ENCODE measurements at places on chromosomes 7 and 10.

GRCh38 chr10:121187391-121187790 is 336.2 kb downstream of the WDR11 start:
- no peak for DNase-seq

GRCh38 chr10:77949167-77949566 is 22.6 kb upstream of the DLG5 start:
- DNase-seq = peak; percentile 10

DNA sequence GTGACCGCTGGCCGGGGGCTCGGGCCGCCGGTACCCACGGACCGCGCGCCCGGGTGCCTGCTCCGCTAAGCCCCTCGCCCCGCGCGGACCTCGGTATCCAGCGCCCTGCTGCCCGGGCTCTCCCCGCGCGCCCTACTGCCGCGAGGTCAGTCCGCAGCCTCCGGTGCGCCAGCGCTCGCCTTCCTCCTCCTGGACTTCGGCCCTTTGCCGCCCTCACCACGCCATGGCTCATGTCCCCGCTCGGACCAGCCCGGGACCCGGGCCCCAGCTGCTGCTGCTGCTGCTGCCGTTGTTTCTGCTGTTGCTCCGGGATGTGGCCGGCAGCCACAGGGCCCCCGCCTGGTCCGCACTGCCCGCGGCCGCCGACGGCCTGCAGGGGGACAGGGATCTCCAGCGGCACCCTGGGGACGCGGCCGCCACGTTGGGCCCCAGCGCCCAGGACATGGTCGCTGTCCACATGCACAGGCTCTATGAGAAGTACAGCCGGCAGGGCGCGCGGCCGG is 483 bp downstream of the GDF10 start:
- no peak for DNase-seq

GRCh38 chr7:140898786-140899536 is 25.8 kb downstream of the BRAF start:
- peak; percentile 25 for DNase-seq

- peak; percentile 11 for DNase-seq
These were observed 6.4 kb downstream of the HEPACAM2 start for GRCh38 chr7:93219868-93220267.

DNA sequence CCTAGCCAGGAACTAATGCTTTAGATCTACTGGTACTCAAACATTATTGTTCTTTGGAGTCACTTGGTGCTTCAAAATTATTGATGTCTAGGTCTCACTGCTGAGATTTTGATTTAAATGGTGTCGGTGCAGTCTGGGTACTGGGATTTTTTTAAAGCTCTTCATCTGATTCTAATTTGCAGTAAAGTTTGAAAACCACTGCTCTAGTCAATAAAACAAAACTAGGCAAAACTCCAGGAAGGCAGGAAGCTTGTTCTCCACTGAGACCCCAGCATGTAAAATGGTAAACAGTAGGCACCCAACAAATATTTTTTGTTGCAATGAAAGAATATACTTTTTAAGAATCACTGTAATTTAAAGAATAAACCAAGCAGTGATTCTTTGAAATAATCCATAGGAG is 49.7 kb downstream of the ADD3 start:
- DNase-seq = no peak

DNA sequence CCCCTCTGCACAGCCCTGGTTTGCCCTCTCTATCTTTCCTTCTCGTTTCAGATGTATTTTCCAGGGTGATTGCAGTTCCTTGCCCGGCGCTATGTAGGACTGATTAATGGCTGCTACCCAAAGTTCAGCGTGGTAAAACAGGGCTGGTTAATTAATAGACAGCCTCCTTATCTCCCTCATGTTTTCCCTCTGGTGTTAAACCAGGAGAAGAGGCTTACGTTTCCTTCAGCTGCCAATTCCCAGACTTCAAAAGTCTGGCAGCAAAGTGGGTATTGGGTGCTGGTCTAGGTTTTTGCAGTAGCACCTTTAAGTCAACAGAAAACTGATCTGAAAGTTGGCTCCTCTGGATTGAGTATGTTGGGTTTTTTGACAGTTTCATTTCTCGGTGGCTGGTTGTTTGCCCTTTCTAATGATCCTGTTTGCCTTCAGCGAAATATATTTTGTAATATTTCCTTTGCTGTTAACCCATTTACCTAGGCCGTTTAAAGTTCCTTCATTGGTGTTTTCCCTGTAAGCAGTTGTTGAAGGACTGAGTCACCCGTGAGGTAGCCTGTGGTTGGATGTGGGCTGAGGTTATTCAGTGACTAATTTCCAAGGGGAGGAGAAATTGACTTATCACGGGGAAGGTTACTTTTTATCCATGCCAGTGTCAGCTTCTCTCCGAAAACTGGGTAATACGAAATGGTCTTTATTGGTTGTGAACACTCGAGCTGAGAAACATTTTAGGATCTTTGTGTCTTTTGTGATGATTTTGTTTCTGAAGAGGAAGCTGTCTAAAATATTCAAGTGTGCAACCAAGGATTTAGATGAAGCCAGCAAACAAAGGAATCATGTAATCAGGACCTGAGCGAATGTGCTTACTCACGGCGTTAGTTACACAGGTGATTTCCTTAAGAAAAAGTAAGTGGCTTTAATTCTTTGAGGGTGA is 257.2 kb downstream of the KIAA1217 start:
- no peak for DNase-seq

- DNase-seq = no peak
These were observed 24.7 kb downstream of the GET4 start for GRCh38 chr7:901041-901387.

DNA sequence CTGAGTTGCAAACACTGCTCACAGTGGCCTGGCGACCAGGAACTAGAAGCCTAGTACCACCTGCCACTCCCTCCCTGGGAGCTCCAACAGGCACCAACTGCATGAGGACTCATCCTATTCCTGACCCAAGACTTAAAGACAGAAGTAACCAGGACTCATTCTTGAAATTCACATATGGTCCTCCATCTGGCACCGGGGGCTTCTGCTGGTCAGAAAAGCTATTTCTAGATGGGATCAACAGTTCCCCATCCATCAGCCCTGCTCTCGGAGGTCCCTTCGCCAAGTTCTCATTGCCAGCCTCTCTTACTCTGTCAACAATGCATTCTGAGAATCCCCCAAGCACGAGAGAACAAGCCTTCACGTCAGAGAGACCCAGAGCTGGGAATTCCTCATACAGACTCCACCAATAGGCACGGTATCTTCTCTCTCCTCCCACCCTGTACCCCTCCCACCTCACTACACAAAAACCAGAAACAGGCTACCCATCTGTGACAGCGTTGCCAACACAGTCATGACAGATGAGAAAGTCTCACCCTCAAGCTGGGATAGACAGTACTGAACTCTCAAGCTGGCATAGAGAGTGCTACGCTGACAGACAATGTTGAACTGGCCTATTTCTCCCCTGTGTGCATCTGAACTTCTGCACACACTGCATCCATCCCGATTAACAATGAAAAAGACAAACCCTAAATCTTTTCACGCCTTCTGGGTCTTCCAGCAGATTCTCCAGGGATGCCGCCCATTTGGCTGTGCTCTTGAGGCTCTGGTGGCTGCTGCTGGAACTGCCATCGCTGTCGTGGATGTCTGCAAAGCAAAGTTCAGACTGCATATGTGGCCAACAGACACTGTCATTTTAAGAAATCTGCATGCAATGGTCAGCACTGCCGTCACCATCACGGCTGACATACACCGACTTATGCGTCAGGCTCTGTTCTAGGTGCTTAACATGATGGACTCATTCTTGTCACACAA is 15.6 kb downstream of the RGS10 start:
- DNase-seq = peak; percentile 23

DNA sequence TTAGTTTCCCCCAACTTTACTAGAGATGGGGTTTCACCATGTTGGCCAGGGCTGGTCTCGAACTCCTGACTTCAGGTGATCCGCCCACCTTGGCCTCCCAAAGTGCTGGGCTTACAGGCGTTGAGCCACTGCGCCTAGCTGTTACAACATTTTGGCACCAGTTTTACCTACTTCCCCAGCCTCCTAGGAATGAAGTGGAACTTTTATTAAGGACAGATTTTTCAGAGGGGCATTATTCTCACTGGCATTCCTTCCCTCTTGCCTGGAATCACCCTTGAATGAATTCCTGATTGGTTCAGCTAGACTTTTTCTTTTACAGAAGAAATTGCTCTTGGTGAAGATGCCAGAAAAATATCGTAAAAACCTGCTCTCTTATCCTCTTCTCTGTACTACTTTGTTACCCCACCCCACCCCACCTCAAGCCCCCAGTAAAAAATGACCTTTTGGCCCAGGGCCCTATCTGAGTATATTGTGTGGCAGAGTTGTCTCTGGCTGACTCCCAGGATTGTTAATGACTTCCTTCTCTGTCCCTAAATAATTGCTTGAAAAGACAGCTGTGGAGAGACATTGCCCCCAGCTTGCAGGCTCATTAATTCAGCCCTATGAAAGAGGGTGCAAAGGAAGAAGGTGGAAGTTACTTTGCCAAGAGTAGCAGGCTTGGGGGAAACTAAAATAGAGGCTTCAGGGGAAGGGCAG is 189.6 kb downstream of the AUTS2 start:
- DNase-seq = peak; percentile 90

DNA sequence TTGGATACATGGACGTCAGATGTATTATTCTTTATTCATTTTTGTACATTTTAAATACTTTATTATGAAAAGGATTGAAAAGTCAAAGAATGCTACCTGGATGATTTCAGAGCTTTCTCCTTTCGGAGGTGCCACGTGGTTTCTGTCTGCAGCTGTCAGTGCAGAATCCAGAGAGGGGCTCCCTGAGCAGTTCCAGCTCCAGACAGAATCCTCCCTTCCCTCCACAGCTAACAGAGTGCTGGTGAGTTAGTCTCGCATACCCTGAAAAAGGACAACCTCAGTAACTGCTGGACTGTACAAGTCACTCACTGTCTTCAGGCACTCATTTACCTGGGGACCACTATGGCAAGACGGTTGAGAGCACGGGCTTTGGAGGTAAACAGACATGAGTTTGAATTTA is 10.9 kb downstream of the DNMBP start:
- no peak for DNase-seq

DNA sequence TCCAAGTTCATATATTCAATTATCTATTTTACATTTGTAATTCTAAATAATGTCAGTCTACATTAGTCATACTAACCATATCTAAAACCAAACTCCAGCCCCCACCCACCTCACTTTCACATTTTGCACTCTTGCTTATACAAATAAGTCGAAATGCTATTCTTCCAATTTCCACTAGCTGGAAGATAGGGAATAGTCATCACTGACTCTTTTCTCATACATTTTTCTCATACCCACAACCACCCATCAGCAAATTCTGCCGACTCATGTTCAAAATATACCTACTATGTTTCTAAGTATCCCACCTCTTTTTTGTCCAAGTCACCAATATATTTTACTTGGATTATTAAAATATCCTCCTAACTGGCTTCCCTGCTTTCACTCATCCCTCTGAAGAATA is 93.2 kb upstream of the DGKB start:
- no peak for DNase-seq

GRCh38 chr10:69366738-69367137 is 50.0 kb downstream of the TACR2 start:
- no peak for DNase-seq

DNA sequence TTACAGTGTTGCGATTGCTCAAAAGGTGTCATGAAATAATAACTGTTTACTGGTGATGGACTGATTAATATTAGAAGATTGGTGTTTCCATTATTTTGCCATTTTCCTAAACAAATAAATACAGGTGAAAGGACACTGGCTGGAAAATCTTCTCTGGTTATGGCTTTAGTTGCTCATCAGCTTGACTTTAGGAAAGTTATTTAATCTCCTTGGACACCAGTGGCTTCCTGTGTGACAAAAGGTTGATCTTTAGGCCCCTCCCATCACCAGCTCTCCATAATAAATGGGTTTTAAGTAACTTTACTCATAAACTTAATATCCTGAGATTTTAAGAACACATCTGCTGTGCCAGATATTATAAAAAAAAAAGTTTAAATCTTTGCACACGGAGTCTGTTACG is 737 bp downstream of the CABCOCO1 start:
- DNase-seq = peak; percentile 67

- no peak for DNase-seq
These were observed 37.9 kb downstream of the ZNF138 start for GRCh38 chr7:64832136-64832535.

GRCh38 chr7:95715274-95715673 is 57.1 kb upstream of the DYNC1I1 start:
- no peak for DNase-seq

GRCh38 chr10:99497343-99498025 is 35.3 kb upstream of the NKX2-3 start:
- DNase-seq = no peak

DNA sequence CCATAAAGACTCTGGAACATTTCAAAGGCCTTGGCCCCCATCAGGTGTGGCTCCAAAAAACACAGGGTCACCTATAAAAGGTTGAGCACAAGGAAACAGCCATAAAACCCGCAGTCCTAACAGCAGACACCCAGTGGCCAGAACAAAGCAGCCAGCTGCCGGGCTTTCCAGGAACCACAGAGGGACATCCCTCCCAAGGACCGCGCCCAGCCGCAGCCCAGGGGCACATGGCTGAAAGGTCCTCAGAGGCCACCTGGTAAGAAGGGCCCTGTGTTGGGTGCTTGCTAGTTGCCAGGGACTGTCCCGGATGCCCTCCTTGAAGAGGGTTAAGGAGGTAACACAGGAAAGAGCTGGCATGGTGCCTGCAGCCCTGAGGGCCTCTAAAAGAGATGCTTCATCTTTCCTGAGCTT is 32.7 kb downstream of the KCNMA1 start:
- DNase-seq = peak; percentile 84

DNA sequence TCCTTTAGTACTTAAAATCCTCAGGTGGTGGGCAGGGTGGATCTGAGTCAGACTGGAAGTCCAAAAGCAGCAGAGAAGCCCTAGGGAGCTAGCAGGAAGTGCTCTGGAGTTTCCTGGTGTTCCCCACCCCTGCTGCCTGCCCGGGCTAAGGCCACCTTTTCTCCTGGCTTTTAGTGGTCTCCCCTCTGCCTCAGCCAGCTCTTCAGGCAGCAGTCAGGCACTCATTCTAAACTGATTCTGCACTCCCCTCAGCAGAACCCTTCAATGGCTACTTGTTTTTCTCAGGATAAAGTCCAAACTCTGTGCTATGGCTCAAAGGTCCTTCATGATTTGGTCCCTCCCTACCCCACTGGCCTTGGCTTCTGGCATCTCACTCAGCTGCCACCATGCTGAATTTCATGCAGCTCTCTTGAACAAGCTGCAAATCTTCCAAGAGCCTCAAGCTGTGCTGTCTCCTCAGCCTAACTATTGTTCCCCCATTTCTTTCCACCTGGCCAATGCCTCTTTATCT is 28.9 kb upstream of the DNMBP start:
- peak; percentile 8 for DNase-seq

DNA sequence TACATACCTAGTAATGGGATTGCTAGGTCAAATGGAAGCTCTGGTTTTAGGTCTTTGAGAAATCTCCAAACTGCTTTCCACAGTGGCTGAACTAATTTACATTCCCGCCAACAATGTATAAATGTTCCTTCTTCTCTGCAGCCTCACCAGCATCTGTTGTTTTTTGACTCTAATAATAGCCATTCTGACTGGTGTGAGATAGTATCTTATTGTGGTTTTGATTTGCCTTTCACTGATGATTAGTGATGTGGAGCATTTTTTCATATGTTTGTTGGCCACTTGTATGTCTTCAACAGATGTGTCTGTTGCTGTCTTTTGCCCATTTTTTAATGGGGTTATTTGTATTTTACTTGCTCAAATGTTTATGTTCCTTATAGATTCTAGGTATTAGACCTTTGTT is 675.5 kb downstream of the SUGCT start:
- no peak for DNase-seq

- no peak for DNase-seq
These were observed 133.6 kb downstream of the RNF216 start for GRCh38 chr7:5647816-5648215.

All from NCI-H69 (cell line).